Stimulated activated CD8-positive, alpha-beta memory T cell treated with anti-CD3 and anti-CD28 coated beads, Interleukin-2, amount 100 ng/mL, for 1 hour (primary cell): ENCODE measurements at places on chromosomes 1 and 21.

- DNase-seq = no peak
Observed at GRCh38 chr1:21048462-21048861, 128.2 kb downstream of the EIF4G3 start.

DNA sequence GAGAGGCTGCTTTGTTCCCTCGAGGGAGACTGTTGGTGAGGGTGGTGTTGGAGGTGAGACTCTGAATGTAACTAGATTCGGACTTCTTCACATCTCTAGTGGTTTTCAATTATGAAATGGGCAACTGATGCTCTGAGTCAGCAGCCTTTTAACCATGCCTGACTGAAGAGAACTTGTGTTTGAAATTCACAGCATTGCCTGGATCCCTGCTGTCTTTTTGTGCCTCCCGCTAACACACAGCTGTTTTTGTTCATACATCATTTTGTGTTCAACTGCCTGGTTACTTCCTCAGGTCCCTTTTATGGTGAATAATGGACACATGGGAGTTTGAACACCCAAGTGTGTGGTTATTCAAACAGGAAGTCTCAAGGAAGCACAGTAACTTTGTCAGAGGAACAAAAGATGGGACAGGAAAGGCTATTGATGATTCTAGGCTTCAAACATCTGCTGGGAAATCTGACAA is 16.8 kb downstream of the LAMC1 start:
- DNase-seq = no peak

DNA sequence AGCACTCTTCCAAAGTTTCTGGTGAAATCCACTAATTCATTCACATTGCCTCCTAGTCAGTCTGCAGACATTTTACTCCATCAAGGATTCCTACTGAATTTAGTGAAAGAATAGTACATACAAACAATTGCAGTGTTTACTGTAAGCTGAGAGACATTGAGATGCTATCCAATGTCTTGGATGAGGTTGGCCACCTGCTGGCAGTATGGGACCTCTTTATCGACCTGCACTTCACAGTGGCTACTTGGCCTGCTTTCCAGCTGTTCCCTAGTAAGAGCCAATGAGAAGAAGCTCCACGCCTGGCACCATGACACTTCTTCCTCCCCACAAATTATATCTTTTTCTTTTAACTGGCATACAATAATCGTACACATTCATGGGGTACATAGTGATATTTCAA is 51.5 kb upstream of the LRIF1 start:
- DNase-seq = no peak

GRCh38 chr1:154497026-154497806 is 4.8 kb upstream of the TDRD10 start:
- DNase-seq = no peak

DNA sequence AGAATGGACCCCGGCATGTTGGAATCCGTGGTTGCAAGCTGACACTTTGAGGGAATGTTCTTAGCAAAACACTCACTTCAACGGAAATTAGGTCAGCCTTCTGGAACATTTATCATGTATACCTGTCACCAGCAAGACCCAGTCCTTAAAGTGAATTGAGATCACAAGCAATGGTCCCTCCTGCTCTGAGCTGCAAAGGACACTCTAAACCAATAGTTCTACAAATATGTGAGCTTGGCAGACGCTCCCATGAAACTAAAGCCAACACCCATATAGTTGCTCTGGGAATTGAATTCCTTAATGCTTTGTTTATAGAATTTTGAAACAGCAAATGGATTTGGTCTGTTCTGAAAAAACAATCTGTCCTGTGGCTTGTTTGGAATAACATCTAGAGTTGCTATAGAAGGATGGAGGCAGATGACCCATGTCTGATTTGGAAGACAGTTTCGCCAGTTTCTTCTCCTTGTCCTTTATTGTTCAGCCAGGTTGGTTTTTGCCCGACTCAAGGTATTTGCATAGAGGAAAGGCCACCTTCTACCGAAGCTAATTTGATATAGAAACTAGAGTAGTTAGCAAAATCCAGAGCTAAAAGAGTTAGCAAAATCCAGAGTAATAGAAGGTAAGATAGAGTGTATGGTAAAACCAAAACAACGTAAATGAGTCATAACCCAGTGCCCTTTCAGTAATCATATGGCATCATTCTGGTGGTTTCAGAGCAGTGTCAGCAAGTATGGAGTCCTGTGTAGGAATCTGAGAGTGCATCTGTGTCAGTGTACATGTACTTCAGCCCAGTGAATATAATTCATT is 236.2 kb downstream of the NFIA start:
- no peak for DNase-seq

DNA sequence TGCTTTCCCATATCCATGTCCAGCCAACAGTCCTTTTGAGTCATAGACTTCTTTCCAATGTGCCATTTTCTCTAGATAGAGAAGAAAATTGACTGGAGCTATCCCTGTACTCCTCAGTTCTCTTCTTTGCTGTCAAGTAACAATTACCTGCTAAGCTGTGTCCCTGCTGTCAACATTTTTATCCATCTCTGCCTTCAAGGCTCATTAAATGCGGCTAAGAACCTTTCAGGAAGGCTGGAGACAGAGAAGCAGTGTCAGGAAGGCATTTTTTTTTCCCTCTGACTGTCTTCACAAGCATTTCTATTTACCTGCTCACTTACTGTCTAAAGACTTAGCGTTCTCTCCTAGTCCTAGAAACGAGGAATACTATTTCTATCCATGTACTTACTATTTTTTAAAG is 69.1 kb downstream of the MTR start:
- DNase-seq = no peak

DNA sequence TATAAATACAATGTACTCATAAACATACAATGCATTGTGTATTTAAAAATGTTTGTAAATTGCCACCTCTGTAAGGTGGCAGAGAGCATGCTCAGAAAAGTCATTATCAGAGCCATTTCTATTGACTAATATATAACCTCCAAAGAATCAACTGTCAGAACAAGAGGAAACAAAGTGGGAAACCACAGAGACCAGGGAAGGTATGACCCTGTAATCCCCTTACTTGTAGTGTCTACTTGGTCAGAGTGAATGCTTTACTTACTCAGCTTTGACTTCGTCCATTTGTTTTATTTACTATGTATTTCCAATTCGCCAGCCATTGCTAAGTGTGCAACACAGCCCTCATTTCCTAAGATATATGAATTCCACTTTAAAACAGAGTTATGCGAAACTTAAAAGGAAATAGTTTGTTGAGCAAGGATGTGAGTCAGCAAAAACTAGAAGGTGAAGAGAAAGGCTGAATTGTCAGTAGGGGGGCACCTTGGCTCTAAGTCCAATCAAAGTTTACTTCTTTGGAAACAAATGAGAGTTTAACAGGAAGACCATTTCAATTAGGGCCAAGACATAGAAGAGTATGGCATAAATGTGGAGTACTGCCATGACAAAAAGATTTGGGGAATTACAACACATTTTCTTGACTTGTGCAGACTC is 671.7 kb upstream of the PTBP2 start:
- DNase-seq = no peak

DNA sequence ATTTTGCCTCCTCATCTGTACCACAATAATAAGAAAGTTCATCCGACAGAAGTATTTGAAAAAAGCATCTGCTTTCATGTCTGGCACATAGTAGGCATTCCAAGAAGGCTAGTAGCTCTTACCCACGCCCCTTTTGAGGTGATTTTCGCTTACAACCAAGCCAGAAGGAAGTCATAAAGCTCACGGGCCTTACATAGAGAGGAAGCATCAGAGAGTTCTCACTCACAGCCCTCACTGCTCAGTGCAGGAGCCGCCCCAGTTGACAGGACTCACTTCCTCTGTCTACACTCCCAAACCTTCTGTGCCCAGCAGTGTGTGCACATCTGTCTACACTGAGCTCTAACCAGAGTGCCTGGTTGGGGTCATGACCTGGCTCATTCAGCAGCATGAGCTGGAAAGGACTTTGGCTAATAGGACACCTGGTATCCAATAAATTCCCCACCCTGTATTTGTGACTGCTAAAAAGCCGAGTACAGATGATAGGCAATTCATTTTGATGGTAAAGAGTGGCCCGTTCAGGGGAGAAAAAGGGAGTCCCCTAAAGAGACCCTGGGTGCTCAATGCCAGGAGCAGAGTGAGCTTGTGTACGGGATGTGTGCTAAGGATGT is 36.8 kb upstream of the DUSP10 start:
- DNase-seq = no peak

- no peak for DNase-seq
Observed at GRCh38 chr21:43645136-43645891, 14.0 kb downstream of the HSF2BP start.

GRCh38 chr21:25837533-25838265 is 102.9 kb downstream of the GABPA start:
- DNase-seq = no peak

- DNase-seq = no peak
Observed at GRCh38 chr1:55346586-55346985, 131.4 kb upstream of the USP24 start.

DNA sequence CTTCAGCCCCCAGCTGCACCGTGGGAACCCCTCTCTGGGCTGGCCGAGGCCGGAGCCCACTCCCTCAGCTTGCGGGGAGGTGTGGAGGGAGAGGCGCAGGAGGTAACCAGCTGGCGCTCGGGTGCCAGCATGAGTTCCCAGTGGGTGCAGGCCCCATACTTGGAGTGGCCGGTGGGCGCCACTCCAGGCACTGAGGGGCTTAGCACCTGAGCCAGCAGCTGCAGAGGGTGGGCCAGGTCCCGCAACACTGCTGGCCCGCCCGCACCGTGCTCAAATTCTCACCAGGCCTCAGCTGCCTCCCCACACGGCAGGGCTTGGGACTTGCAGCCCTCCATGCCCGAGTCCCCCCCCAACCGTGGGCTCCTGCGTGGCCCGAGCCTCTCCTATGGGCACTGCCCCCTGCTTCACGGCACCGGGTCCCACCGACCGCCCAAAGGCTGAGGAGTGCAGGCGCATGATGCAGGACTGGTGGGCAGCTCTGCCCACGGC is 47.2 kb downstream of the LRRC53 start:
- no peak for DNase-seq

- no peak for DNase-seq
Observed at GRCh38 chr1:48047116-48047515, 49.9 kb upstream of the TRABD2B start.

DNA sequence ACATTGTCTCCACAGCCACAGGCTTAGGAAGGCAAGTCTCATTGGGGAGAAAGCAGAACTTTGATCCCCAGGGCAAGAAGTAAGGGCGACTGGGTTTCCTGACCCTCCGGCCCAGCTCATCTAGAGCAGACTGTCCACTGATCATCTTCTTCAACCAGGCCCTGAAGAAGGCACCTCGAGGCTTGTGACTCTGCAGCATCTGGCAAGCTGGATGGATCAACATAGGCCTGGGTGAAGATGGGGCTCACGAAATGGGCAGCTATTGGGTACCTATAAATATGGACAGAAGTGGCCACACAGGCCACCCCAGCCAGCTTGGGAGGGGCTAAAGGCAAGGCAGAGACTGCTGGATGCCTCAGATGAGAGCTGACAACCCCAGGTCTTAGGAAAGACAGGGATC is 13.0 kb downstream of the TAL1 start:
- DNase-seq = no peak

GRCh38 chr1:151436985-151437384 is 22.3 kb downstream of the POGZ start:
- DNase-seq = no peak

GRCh38 chr1:113207019-113207418 is 134.0 kb downstream of the LRIG2 start:
- no peak for DNase-seq
